NCI-H1930 (cell line): ENCODE measurements at places on chromosomes 2 and 18.

- DNase-seq = no peak
These were observed 236.5 kb downstream of the AKAIN1 start for GRCh38 chr18:4960578-4960977.

GRCh38 chr2:96463119-96463518, 42.0 kb downstream of the NEURL3 start:
- no peak for DNase-seq

DNA sequence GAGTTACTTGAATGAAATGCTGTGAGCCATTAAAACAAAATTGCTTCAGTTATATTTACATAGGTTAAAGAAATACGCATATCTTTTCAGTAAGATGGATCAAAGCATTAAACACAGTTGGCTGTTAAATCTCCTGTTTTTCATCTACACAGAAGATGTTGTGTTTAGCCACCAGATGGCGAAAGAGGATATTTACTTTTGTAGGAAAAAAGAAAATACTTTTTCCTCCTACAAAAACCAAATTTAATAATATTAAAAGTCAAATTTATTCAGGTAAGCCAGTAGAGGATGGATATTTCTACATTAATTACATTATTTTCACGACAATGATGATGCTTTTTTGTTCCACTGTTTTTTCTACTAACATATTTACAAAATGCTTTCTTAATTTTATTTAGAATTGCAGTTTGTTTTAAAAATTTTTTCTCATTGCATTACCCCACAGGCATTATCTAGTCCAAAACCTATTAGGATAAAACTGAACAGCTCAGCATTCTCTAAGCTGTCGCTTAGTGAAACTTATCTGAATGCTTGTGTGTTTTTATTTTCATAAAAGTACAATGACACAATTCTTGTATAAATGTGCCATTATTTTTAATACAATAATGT, 173.7 kb downstream of the ASXL3 start:
- no peak for DNase-seq

GRCh38 chr2:132270981-132271546, 109.3 kb upstream of the ANKRD30BL start:
- DNase-seq = no peak

DNA sequence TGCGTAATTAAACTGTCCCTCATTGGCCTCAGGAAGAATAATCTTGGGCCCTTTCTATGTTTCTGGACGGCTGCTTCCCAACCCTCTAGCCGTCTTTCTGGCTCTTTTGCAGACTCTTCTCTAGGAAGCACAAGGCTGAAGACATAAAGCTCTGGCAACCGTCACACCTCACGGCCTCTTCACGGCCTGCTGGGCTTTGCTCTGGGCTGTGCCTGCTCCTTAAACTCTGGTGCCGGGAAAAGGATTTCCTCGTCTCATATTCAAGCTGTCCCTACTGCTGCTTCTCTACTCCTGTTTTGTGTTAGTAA, 36.0 kb upstream of the WIPF1 start:
- DNase-seq = no peak

GRCh38 chr18:72830109-72830508, 37.7 kb downstream of the NETO1 start:
- DNase-seq = no peak

GRCh38 chr2:219551441-219552381, 7.9 kb downstream of the TMEM198 start:
- no peak for DNase-seq

- peak; percentile 72 for DNase-seq
These were observed 78.3 kb upstream of the FZD5 start for GRCh38 chr2:207847807-207848544.

GRCh38 chr2:122863532-122863931, 1108.1 kb downstream of the TSN start:
- DNase-seq = no peak

DNA sequence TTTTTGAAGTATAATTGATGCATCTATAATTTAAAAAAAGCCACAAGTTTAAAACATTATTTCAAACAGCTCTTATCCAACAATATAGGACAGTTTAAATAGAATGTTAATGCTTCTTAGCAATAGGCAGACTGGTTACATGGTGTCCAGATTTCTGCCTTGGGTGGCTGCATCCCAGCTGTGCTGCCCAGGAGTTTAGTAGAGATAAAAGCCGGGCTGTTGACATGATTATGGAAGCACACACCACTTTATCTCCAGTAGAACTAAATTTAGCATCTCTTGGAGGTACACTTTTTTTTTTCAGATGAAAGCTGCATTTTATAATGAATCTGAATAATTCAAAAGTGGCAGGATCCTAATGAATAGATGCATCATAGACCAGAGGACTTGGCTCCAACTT, 309.7 kb downstream of the PLCL1 start:
- DNase-seq = no peak

DNA sequence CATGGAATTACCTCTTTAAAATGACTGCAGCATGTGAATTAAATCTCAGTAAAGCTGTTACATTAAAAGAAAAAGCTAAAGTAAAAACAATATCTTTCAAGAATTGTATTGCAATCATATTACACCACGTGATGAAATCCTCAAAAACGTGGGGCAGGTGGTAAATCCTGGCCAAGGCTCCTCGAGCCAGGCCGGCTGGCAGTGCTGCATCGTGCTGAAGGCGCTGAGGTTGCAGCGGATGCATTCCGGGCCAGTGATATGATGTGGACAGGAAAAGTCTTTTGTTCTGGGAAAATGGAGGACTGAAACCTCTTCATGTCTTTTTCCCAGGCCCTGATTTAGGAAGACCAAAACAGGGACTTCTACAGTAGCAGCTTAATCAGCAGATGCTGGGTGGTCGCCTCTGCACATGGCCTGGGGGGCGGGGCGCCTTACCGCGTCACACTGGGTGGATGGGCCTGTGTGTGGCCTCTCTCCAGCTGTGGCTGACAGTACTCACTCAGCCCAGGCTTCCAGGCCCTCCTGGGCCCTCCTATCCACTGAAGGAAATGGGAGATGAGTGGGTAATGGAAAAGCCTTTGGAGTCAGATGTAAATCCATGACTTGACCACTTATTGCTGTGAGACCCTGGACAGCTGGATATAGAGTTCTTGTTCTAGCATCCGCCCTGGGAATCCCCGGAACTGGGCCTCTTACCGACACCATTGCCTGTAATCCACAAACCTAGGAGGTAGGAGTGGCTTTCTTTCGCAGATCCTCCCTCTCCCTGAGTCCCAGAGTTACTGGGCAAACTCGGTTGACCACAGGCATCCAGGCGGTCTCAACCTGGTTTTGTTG, 45.1 kb downstream of the PROC start:
- no peak for DNase-seq

- DNase-seq = no peak
These were observed 35.1 kb downstream of the MYO7B start for GRCh38 chr2:127570282-127571250.

- DNase-seq = no peak
These were observed 517.0 kb upstream of the KLHL29 start for GRCh38 chr2:22867973-22868372.

GRCh38 chr2:217853301-217853881, 149.4 kb downstream of the TNS1 start:
- no peak for DNase-seq

- no peak for DNase-seq
These were observed 27.7 kb upstream of the AP1S3 start for GRCh38 chr2:223865124-223865523.

DNA sequence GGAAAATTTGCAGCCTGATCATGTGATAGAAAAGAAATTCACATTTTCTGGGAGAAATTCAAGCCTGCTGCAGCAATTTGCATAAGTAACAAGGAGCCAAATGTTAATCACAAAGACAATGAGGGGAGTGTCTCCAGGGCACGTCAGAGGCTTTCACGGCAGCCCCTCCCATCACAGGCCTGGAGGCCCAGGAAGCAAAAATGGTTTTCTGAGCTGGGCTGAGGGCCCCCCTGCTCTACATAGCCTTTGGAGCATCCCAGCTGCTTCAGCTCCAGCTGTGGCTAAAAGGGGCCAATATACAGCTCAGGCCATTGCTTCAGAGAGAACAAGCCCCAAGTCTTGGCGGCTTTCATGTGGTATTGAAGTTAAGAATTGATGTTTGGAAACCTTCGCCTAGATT, 445.3 kb upstream of the ZEB2 start:
- DNase-seq = no peak

DNA sequence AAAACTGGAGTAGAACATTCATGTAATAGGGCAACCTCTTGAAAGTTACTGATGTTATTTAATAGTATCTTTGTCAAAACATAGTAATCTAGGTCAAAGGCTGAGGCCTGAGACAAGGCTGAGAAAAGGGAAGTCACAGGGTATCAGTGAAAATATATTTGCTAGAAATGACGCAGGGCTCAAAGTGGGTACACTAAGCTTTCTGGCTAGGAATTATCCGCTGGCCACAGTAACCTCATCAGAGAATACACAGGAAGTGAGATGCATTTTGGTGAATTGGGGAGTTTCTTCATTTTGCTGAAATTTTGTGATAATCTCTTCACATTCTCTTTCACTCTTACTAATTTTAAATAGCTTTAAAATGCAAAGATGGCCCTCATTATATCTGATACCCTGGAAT, 206.8 kb downstream of the OTX1 start:
- no peak for DNase-seq

DNA sequence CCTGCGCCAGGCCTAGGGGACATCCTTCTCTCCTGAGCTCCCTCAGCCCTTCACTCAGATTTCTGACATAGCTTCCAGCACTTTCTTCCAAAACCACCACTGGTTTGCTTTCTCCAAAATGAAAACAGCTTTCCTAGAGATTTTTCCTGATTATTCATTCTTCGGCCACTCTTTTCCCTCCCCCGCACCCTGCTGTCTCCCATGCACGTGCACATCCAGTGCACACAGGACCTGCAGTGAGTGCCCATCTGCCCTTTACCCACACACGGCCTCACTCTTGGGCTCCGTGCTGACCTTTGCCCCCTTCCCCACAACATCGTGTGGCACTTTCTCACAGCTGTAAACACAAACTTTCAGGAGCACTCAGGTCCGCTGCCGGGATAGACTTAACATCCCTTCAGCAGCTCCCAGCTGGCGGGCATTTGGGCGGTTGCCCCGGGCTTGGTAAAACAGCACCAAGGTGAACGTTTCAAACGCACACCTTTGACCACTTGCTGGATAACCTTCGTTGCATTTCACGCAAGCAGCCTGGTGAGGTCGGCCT, 25.8 kb downstream of the KIF1A start:
- no peak for DNase-seq

DNA sequence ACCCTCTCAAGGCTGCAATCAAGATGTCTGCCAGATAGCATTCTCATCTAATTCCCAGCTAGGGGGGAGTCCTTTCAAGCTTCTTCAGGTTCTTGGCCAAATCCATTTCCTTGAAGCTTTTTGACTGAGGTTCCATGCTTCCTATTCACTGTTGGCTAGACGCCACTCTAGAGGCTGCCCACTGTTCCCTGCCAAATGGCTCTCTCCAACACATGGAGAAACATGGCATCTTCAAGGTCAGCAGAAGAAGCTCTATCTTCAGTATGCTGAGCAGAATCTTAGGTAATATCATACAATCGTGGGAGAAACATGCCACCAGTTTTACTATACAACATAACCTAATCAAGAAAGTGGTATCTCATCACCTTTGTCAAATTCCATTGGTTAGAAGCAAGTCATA, 1985.1 kb upstream of the CELF4 start:
- no peak for DNase-seq

GRCh38 chr2:177127821-177128220, 84.8 kb upstream of the HNRNPA3 start:
- no peak for DNase-seq

DNA sequence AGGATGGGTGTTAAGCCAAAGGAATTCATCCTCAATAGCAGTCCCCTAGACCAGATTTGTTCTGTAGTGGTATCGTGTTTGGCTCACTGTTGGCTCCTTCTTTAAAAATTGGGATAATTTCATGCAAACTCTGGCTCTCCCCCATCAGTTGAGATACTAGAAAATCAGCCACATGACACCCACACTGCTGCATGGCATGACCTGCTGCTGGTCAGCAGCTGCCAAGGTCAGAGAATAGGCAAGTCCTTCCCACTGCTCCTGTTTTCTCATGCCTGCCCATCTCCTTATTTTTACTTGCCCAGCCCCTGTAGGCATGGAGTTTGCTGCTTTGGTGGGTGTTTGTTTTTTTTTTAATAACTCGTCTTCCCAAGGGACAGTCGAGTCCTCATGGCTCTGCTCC, 1.0 kb upstream of the SNRNP200 start:
- DNase-seq = no peak

DNA sequence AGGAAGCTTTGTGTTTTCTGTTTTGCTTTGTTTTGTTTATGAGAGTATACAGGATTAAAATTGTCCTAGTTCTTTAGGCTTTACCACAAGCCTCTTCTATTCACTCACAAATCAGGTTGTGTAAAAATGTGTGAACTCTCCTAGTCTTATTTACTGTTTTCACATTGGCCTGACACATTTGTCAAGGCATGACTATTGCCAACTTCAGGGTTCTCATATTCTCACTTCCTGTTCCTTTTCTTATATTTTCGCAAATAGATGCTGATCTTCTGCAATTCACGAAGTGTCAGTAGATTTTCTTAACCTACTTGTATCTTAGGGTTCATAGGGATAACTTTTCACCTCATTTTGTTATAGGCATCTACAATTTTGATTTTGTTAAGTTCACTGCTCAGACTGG, 67.1 kb downstream of the CCDC102B start:
- no peak for DNase-seq

GRCh38 chr2:86185517-86186212, 9.6 kb downstream of the IMMT start:
- no peak for DNase-seq

DNA sequence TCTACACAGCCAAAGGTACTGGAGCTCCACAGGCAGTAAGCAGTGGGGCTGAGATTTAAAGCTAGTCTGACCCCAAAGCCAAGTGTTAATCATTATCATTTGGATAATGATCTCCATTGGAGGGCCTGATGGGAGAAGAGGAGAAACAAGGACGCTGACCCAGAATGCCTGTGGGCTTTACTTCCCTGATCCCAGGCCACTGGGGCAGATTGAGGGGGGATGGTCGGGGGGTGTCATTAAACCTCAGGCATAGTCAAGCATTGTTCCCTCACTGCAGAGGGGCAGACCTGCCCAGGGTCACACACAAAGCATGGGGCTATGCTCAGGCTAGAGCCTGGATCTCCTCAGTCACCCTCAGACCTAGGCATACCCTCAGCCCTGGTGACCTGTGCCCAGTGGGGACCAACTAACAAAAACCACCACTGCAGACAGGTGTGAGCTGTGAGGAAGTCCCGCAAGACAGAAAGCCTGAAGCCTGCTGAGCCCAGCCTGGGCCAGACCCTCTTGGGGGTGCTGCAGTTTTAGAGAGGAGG, 53.4 kb downstream of the SDC1 start:
- DNase-seq = no peak

GRCh38 chr2:19878268-19879046, 23.3 kb downstream of the TTC32 start:
- DNase-seq = no peak

DNA sequence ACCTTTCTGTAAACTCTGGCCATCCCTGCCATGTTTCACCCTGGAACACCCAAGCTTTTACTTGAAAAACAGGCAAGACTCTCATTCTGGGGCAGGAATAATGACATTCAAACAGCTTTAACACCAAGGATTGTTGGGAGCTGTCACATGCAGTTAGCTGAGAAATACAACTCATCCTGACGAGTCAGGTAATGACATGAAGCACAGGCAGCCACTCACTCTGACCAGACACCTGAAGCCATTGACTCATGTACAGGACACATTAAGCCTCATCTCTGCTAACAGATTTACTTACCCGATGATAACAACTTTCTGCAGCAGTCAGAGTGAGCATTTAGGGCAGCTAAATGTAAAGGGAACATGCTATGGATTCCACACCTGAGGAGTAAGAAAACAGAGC, 163.1 kb upstream of the PGAP1 start:
- no peak for DNase-seq
